Epithelial cell of esophagus (primary cell): ENCODE measurements at places on chromosomes 4 and X.

DNA sequence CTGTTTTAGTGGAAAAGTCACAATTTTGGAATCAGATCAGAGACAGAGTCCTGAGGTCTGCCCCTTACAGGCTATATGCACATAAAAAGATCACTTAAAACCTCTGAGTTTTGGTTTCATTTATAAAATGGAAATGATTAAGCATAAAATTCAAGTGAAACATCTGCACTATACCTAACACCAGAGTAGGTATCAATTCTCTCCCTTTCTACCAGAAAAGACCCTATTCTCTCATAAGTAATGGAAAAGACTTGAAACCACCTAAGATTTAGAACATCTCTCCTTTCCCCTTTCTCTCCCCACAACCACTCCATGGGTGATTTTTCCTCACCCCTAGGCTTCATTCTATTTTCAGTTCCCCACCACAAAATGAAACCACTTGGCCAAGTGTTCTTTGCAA is 907 bp downstream of the LHFPL1 start:
- DNase-seq = no peak

- no peak for DNase-seq
These were observed 248.9 kb upstream of the TTC29 start for GRCh38 chr4:147194604-147195003.

DNA sequence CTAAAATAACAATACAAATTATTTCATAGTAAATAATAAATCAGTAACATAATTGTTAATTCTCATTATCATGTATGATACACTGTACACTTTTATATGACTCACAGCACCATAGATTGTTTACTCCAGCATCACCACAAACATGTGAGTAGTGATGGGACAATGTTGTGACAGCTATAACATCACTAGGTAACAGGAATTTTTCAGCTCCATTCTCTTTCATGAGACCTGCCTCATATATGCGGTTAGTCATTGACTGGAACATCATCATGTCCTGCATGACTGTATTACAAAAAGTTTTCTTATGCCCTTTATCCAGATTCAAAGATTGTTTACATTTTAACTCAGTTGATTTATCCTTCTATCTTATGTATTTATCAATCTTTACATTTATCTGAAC is 1530.0 kb downstream of the PCDH18 start:
- DNase-seq = peak; percentile 29

DNA sequence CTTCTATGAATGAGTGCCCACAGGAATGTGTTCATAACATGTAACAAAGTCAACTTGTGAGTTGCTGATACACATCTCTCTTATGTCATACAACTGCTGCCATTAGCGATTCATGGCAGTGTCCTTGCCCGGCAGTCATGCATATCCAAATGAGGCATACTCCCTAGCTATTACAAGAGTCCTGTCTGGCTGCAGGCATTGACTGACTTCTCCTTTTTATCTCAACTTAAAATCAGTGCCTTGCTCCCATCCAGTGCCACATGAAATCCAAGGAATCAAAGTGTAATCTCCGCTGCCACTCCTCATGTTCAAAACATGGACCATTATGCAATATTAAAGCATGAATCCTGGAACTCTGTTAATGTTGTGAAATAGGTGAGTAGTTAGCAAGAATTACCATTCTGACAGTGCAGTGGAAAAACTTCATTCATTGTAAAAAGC is 348.9 kb upstream of the FTHL17 start:
- peak; percentile 47 for DNase-seq

DNA sequence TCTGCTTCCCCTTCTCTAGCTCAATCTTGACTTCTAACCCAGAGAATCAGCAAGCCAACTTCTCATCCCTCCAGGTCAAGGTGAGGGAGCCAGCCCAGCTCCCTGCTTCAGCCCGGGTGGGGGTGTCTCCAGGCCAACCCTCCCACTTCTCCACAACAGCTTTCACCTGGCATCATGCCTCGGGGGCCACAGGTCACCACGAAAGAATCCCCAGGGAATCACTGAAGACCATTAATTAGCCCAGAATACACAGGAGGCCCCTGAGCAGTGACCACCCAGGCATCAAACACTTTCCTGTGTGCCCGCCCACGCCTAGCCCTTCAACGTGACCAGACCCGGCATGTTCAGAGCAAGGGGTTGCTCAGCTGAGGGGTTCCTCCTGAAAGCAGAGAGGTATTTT is 646.7 kb downstream of the BCOR start:
- no peak for DNase-seq

DNA sequence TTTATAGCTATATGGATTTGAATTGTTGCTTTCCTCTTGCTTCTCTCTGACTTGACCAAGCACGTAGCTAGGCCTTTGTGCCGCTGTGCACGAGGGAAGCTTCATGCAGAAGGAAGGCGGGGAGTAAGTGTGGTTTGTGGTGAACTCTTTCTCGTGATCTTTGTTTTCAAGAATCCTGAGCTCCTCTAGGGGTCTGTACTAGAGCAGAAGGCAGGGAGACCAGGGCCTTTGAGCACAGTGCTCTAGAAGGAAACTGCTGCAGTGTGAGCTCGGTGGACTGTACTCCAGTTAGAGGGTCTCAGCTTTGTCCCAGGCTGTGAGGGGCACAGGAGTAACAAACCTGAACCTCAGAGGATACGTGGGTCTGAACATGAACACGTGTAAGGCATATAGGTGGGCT is 49.0 kb downstream of the AGA start:
- no peak for DNase-seq

DNA sequence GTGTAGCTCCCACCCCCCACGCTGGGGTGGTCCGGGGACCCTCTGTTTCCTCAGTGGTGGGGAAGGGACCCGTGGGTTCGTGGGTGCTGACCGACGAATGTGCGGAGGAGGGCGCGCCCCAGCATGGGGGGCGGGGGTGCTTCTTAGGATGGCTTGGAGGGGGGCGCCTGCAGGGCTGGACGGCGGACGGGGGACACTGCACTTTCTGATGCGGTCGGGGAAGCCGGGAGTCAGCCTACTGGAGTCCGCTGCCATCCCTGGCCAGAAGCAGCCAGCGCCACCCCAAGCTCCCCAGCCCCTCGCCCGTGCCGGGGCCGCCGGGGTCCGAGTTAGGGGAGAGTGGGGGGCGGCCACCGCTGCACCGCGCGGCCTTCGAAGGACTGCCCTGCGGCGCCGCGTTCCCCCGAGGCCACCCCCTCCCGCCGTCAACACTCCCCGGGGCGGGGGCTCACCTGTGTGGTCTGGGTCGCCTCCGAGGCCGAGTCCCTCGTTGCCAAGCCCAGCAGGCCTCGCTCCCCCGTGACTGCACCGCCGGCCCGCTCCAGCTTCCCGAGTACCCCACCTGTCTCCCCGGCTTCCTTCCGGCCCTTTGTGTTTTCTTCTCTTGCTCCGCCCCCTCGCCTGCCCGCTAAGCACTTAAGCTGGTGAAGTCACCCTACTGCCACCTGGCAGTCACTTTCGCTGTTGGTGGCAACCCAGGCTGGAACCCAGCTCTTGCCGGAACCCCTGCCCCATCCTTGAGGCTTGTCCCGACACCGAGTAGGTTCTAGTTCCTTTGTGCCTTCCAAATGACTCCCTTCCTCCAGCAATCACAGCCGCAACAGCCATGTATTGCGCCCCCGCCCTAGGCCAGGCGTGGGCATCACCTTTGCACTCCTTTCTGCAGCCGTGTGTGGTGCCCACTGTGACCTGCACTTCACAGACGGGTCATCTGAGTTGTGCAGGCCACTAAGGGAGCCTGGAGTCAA is at the start of gene OCIAD2:
Gene OCIAD2, minus strand, starts transcription at position 569 of the 968 bp plus-strand sequence. CDS start 2,225 bp downstream, outside the sequence.
- peak; percentile 70 for DNase-seq

DNA sequence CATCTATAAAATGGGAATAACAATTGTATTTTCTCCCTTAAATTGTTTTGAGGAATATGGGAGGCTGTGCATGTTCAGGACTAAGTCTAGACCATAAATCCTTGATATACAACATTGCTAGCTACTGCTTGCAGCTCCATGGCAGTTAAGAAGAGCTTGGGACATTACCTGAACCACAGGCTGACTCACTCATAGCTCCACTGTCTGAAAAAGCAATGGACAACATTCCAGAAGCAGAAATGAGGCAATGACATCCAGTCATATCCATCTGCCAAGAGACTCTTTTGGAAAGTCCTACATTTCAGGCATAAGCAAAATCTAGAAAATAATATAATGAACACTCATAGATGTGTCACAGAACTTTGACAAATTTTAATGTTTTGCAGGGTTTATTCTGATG is 167.3 kb upstream of the LEF1 start:
- peak; percentile 81 for DNase-seq

GRCh38 chr4:59704616-59705015 is 1495.5 kb upstream of the ADGRL3 start:
- DNase-seq = no peak

- DNase-seq = peak; percentile 51
These were observed 104.3 kb upstream of the STK26 start for GRCh38 chrX:131918839-131919238.

DNA sequence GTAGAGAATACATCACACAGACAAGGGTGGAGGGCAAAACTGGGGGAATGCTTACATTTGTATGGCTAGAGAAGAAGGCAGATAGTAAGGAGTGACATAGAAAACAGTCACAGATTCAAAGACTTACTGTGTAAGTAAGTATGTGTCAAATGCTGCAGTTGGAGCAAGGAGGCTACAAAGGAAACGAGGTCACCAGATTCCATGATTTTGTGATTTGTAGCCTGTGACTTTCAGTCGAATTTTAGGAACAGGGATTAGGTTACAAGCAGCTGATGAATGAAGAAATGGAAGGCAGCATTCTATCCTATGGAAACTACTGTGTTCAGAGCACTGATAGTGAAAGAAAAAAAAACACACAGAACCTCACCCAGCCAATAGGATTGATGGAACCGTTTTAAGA is 407.9 kb downstream of the IL15 start:
- DNase-seq = no peak

GRCh38 chr4:113682730-113683537 is 78.6 kb downstream of the CAMK2D start:
- peak; percentile 62 for DNase-seq

- no peak for DNase-seq
These were observed 8.9 kb downstream of the SNX25 start for GRCh38 chr4:185218312-185218711.
